Activated naive CD4-positive, alpha-beta T cell treated with Interleukin-2 at 50 U/mL for 16 hours (primary cell): ENCODE measurements at places on chromosomes 5 and 9.

GRCh38 chr9:16552252-16552651, 318.2 kb downstream of the BNC2 start:
- DNase-seq, result no peak

DNA sequence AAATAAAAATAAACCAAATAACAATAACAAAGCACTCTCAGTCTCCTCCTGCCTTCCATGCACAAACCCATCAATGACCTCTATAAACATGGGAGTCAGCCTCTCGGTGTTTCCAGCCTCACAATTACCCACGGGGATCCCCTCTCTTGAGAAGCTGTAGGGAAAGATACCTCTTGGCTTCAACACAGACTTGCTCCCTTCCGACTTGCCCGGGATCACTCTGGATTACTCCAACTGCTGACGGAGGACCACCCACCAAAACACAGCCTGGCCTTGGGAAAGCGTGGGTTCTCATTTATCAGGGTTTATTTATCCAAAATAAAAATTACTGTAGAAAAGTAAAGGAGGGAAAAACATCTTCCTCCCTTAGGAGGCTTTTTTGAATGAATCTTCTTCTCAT, 11.5 kb upstream of the NKX2-5 start:
- DNase-seq, result no peak

DNA sequence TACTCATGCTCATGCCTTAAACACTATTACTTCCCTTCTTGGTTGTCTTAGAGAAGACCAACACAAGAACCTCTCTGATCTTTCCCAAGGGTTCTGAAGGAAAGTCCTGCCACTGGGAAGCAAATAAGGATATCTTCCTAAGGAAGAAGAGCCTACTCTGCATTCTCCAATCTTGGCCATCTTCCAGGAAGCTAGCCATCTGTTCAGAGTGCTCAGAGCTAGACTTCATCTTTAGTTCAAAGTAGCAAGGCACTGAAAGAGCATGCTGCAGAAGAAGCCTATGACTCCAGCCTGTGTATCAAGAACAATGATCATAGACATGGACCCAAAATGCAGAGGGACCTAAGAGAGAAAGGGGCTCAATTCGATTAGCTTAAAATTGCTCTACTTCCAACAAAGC, 114.7 kb downstream of the KIAA0825 start:
- no peak for DNase-seq

DNA sequence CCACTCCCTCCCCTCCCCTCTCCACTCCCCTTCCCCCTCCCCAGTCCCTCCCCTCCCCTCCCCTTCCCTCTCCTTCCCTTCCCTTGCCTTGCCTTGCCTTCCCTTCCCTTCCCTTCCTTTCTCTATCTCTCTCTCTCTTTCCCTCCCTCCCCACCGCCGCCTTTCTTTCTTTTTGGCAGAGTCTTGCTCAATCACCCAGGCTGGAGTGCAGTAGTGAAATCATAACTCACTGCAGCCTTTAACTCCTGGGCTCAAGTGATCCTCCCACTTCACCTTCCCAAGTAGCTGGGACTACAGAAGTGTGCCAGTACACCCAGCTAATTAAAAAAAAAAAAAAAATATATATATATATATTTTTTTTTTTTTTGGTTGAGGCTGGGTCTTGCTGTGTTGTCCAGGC, 45.5 kb downstream of the IL31RA start:
- no peak for DNase-seq

GRCh38 chr5:62550103-62550502, 28.5 kb upstream of the LRRC70 start:
- DNase-seq, result no peak

GRCh38 chr5:163604013-163604412, 98.6 kb downstream of the MAT2B start:
- no peak for DNase-seq

DNA sequence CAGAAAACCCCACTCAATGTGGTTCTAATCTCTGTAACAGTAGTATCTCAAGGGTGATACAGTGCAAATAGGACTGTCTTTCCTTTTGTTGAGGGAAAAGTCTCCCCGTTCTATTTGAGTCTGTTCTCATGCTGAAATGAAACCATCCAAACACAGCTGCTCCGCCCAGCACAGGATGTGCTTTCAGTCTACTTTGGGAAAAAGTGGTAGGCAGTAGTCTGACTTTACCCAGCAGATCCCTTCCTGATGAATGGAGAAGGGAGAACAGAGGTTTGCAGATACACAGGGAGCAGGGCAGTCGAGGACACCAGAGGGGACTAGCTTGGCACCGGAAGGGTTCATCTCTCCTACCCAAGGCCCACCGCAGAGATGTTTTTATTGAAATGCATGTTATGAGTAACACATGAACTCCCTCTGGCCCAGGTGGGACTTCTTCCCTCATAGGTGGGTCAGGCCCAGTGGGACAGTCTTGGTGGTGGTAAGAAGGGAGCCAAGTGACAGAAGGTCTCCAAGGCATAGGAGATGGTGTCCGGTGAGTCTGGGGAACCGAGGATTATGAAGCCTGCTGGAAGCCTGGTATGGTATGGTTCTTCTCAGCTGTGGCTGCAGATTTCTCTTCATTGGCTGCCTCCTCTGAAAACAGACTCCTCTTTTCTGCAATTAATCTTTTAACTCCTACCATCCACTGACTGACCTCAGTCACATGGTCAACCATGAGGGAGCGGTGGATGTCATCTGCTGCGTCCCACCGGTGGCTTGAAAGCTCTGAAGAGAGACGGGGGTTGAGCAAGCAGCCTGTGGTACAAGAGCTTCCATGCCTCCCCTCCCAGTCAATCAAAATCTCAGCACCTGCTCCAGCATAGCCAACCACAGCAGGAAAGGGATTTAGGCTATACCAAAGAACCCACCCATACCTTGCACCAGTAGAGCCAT, 3.0 kb downstream of the EIF4EBP3 start:
- no peak for DNase-seq

- no peak for DNase-seq
These were observed 75.9 kb downstream of the NFIB start for GRCh38 chr9:14238079-14238478.

GRCh38 chr9:35226651-35227050, 64.8 kb downstream of the UNC13B start:
- no peak for DNase-seq

GRCh38 chr5:143340891-143341685, 62.4 kb downstream of the NR3C1 start:
- no peak for DNase-seq

- DNase-seq, result no peak
These were observed at the start of gene PCDHA6 for GRCh38 chr5:140827704-140828361. TSS of gene PCDHA6 (plus strand) at chr5:140827960. CDS start at chr5:140828092, 132 bp downstream.

GRCh38 chr9:87685871-87686519, 39.9 kb upstream of the CTSL start:
- no peak for DNase-seq

DNA sequence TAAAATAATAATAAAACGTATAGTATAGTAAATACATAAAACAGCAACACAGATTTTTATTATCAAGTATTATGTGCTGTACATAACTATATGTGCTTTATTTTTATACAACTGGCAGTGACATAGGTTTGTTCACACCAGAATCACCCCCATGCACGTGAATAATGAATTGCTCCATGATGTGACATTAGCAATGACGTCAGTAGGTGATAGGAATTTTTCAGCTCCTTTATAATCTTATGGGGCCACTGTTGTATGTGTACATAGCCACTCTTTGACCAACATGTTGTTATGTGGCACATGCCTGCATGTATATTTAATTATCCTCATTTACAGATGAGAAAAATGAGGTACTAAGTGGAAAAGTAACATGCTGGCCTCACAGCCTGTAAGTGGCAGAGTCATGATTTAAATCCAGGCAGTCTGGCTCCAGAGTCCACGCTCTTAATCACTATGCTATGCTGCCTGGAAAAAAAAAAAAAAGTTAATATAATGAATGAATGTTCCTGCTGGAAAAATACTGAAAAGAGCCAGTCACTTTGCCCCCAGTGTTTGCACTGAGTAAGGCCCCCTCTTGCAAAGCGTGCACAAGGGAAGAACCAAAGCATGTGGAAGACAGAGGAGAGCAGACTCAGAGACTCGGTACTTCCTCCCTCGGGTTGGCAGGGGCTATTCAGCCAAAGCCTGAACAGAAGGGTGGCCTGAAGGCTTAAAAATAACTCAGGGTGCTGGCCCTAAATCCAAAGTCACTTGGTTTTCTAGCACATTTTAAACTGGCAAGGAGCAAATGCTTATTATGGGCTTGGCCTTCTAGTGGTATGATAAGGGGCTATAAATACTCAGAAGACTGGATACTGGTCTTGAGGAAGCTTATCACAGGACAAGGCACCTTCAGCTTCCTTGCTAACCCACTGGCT, 206.8 kb downstream of the GLIS3 start:
- DNase-seq, result no peak

DNA sequence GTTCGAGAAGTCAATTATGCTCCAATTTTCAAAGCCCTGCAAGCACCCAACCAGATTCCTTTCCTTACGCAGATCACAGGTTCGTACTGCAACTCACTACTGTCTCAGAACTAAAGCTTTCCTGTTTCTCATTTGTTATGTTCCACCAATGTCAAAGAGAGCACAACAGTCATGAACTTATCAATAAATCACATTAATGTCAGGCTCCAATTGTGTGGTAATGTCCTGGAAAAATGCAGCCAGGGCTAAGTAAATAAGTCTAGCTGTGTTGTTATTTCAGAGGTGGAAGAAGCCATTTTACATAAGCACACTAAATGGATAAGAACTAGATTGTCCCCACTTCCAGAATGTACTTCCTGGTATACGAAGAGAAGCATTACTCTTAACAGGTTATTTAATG, 488.6 kb upstream of the PTGER4 start:
- no peak for DNase-seq

- DNase-seq, result no peak
These were observed 117.2 kb downstream of the CDC42SE2 start for GRCh38 chr5:131381021-131381420.

DNA sequence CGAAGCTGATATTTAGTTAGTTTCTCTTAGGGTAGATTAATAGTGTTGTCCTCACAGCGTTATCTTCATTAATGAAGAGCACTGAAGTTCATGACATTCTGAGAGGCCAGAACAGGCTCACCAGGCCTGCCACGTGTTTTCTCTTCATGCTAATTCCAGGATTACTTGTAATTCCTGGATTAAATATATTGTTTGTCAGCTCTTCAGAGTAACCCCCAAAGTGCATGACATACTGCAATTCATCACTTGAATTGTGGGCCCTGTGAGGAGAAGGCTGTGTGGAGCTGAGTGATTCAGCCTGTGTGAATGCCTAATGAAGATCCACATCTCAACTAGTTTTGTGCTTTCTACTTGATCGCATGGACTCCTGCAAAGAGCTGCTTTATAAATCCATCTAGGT, 401.0 kb upstream of the ADAMTSL1 start:
- DNase-seq, result no peak

DNA sequence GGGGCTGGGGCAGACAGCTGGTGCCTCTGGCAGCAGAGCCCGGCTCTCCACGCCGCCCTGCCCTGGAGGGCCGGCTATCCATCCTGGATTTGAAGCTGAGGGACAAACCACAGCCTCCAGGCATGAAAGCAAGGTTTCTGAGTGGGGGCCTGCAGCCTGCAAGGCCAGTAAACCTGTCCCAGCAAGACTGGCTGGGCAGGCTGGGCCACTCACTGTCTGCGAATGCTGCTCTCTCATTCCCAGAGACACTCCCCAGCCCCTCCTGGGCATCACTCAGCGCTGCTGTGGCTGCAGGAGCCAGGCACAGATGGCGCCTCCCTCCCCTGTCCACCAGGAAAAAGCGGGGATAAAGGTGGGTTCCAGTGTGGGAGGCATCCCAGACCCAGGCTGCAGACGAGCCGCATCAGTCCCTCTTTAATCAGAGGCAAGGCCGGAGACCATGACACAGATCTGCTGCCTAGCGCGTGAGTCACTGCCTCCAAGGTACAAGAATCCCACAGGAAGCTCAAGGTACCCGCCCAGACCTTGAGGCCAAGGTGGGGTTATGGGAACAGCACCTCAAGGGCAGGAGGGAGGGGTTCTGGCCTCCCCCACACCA, 118.0 kb downstream of the VAV2 start:
- DNase-seq, result no peak

GRCh38 chr5:31952067-31952466, 222.1 kb downstream of the GOLPH3 start:
- DNase-seq, result no peak

GRCh38 chr5:5042806-5043205, 97.3 kb upstream of the ADAMTS16 start:
- no peak for DNase-seq

DNA sequence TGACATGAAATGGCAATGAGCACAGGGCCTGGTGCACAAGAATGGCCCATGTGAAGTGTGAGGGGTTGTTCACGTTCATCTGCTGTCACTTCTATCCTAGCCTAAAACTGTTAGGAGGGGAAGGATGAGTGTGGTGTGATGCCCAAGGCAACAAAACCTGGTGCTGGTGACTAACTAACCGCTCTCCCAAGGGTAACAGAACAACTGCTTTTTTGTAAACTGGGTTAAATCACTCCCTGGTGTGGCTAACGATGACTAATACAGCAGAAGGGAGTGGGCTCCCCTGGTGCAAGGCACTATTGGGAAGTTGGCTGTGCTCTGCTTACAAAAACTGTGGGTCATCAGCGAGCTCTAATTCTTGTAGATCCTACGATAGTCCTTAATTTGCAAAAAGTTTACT, 103.2 kb upstream of the VCAN start:
- DNase-seq, result no peak

DNA sequence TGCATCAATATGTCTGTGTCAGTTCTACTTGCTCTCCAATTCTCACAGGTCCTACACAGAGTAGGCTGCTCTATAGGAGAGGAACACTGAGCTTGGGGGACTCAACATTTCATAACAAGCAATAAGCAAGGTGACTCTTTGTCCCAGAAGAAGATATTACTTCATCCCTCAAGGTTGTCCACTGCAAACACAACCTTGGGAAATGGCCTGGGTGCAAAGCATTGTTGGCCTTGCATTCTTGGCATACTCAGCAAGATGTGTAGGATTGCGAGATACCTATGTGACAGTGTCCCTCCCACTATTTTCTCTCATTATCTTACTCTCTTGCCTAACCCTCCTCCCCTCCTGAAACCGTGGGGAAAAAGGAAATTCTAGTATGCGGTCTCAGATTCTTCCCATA, 169.8 kb upstream of the FREM1 start:
- no peak for DNase-seq

DNA sequence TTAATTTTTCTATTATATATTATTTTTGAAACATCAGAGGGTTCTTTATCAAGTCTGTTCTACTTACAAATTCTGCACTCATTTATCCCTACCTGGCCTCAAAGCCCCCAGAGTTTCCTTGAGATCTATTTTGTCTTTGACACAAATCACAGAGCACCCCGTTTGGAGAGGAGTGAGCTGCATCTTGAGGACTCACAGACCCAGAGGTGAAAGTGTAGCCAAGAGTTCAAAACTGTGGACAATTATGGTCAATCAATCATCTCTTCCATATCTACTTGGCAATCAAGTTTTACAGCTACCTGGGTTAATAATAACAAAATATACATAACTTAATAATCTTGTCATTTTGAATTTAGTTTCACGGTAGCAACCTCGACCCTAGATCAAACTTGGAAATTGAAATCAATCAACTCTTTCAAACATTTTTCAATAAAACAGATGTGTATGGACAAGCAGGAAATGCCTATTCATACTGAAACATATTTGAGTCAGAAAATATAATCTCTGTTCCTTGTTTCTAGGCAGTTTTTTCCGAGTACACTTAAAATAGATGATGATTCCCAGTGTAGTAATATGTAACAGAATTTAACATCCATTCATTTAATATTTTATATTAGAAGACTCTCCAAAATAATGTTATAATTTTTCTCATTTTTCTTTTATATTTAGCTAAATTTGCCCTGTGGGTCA, 13.7 kb upstream of the SYK start:
- no peak for DNase-seq

GRCh38 chr9:79224672-79225433, 346.9 kb upstream of the TLE4 start:
- DNase-seq, result no peak

GRCh38 chr5:126014676-126015075, 408.5 kb upstream of the GRAMD2B start:
- DNase-seq, result no peak
